ENCODE measurements at places on chromosomes 7 and 10. TPM values are rescaled to one million over a fixed set of nuclear protein-coding genes. Genes with fewer than 3 reads are reported as not detected.

GRCh38 chr10:126263006-126263676, 125.1 kb downstream of the ADAM12 start:
- no peak for DNase-seq

- no peak for DNase-seq
Measured at GRCh38 chr7:127251465-127252376, 1.0 kb downstream of the GRM8 start.

The MDFIC gene
- total RNA-seq, result 39.3 TPM

GRCh38 chr10:55224007-55224781, 423.2 kb upstream of the PCDH15 start:
- no peak for DNase-seq

DNA sequence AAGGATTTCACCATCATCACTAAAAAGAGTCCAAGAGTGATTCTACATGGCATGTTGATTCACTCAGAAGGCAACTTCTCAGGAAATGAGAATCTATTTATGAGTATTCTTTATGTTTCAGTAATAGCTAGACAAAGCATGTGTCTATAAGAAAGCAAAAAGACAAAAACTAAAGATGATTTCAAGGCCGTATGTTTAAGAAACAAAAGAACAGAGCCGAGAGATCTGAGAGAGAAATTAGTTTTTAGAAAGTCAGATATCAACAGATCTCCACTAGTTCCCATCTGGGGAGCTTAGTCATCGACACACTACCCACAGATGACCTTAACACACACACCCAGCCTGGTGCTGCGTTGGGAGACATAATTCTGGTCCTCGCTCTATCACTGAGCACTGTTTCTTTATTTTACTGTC, 21.0 kb downstream of the PIP4K2A start:
- DNase-seq, result peak; percentile 86

The SNCG gene
- 3.5 TPM for total RNA-seq

DNA sequence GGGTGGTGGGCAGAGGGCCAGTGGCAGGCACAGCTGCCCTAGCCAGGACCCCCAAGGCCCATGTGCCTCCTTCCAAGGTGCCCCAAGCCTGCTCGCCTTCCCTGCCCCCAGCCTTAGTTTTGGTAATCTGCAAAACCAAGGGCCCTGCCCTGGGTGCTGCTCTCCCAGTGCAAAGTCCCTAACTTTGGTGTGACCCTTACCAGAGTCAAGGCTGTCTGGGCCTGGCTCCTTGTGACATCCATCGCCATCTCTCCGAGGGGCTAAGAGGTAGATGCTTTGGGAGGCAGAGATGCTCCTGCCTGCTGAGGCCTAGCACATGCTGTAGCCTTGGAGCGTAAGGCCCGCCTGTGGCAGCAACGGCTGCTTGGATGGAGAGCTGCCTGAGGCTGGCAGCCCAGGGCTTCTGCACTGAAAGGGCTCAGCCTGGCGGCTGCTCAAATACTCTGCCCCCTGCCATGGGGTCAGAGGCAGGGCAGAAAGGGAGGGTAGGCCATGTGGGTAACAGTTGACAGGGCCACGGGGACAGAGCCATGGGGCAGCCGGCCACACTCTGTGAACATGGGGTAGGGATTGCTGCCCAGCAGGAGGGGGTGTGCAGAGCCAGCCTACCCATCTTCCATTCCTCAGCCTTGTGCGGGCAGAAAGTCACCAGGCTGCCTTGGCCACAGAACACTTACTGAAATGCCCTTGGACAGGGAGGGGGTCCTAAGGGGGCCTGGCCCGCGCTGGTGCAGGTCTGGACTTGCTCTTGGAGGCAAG, 17.9 kb upstream of the MYL7 start:
- DNase-seq, result no peak

All from fibroblast of villous mesenchyme (primary cell).